NCI-H69 (cell line): ENCODE measurements at places on chromosomes 12 and 14.
A peak's percentile ranks its signal among the peaks of the same experiment; 100 is the strongest.

DNA sequence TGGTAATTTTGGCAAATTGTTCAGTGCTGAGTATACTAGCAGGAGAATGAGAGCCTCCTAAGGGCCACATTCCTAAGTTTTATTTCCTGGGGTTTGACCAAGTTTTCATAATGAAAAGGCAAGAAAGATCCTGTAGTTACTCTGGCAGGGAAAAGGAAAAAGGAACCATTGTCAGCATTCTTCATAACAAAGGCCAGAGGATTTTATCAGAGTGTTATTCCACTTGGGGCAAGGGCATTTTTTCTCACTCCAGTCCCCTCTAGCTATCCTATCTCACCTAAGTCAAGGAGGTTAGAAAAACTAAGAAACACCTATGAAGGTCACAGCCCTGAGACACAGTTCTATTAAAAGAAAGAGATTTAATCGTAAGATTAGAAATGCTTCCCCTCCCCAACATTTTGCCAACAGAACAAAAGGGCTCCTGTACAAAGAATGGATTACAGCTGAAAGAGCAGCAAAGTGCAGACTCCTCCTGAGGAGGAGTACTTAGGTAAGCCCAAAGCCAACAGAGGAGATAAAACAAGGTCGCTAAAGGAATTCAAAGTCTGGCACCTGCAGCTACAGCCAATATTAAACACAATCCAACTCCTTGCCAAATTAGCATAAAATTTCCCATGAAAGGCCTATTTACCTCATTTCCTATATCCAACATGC lies 162.4 kb downstream of the GALC start:
- no peak for DNase-seq

DNA sequence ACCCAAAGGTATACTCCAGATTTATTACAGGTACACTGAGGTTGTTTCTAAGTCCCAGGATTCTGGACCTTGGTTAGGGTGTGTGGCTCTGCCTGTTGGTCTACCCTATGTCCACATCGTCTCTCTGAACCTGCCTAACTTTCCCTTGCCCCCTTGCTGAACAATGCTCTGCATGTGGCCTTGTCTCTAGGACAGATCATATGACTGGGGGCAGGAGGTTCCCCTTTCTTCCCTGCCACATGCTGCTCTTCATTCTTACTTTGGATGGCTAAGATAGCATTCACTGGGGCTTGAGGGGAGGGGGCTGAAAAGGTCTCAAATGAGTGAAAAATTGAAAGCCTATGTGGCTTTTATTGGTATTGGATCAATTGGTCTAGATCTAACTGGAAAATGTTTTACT lies 49.2 kb downstream of the MBIP start:
- no peak for DNase-seq

- DNase-seq, result peak; percentile 87
Measured at GRCh38 chr12:51823875-51824565, 24.5 kb downstream of the FIGNL2 start.

DNA sequence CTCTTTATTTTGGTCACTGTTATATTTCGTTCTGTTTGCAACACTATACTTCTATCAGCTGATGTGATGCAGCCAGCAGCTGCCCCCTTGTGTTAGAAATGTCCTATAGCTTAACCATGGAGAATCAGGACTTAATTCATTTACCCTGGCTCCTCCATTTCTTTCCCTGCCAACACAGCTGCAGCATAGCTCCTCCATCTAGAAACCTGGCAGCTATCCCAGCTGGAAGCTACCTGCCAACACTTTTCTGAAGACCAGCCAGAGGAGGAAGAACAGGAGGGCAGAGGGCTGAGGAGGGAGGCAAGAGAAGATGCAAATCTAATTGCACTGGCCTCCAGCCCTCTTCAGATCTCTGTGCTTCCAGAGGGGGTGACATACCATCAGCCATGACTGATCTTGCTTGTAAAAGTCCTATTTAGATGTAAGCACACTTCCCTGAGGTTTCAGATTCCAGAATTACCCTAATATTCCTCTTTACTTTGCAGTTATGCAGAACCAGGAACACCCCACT lies 156.8 kb upstream of the TMEM260 start:
- DNase-seq, result peak; percentile 95

- DNase-seq, result no peak
Measured at GRCh38 chr14:32654106-32654505, 284.6 kb upstream of the NPAS3 start.

- DNase-seq, result no peak
Measured at GRCh38 chr12:50633955-50634354, 129.2 kb downstream of the DIP2B start.

DNA sequence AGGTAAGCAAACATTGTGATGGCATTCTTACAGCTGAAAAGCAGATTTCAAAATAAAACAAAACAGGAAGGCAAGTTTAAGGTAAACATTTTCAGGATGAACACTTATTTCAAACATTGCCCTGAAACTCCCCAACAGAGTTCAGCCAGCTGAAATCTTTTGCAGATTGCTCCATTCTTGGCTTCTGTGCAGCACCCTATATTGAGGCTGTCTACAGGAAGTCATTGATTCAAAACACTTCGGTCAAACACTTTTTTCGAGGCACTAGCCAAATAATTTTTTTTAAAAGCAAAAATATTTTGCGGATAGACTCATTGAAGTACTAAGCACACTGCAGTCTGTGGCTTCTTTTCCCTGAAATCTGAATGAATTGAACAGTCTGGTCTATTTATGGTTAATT lies 318.1 kb upstream of the PDE3A start:
- peak; percentile 78 for DNase-seq

DNA sequence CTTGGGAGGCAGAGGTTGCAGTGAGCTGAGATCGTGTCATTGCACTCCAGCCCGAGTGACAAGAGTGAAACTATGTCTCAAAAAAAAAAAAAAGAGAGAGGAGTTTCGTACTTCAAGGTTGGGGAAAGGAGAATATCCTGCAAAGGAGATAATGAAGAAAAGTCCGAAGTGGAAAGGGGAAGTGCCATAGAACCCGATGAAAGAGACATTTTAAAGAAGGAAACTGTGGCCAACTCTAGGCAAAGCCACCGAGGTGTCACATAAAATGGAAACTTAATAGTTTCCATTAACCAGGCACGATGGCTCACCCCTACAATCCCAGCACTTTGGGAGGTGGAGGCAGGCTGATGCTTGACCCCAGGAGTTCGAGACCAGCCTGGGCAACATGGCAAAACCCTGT lies 15.0 kb upstream of the LTBP2 start:
- no peak for DNase-seq
